Foreskin melanocyte (primary cell): ENCODE measurements at places on chromosomes 7 and 10.

DNA sequence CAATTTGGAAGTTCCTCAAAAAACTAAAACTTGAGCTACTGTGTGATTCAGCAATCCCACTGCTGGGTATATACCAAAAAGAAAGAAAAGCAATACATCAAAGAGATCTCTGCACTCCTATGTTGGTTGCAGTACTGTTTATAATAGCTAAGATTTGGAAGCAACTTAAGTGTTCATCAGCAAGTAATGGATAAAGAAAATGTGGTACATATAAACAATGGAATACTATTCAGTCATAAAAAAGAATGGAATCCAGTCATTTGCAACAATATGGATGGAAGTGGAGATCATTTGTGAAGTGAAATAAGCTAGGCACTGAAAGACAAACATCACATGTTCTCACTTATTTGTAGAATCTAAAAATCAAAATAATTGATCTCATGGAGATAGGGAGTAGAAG, 16.5 kb upstream of the IMMP2L start:
- DNase-seq, result no peak

- DNase-seq, result peak; percentile 75
Observed at GRCh38 chr10:86971232-86971991, 3.1 kb downstream of the ADIRF start.

GRCh38 chr7:157795643-157796042, 458.8 kb downstream of the DNAJB6 start:
- no peak for DNase-seq

DNA sequence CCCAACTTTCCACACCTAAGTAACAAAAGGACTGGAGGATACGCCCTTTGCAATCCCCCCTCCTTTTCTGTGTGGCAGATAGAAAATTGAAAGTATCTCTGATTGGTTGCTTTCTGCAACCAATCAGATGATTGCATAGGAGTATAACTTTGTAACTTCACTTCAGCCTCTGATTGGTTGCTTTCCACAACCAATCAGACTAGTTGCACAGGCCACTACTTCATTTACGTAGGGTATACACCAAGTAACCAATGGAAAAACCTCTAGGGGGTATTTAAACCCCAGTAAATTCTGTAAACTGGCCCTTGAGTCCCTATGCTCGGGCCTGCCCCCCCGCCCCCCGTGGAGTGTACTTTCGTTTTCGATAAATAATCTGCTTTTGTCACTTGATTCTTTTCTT, 1080.4 kb downstream of the CNTNAP2 start:
- DNase-seq, result no peak

DNA sequence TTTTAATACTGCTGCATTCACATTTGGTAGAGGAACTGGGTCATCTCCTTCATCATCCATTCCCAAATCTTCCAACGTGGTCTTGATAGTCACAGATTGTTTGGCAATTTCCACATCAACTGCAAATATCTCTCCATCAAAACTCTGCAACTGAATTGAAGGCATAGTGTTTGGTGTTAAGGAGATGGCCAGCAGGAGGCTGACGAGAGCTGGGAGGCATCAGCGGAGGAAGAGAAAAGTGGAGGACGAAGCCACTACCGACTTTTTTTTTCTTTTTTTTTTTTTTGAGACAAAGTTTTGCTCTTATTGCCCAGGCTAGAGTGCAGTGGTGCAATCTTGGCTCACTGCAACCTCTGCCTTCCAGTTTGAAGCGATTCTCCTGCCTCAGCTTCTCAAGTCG, 205.0 kb upstream of the KCTD7 start:
- no peak for DNase-seq

DNA sequence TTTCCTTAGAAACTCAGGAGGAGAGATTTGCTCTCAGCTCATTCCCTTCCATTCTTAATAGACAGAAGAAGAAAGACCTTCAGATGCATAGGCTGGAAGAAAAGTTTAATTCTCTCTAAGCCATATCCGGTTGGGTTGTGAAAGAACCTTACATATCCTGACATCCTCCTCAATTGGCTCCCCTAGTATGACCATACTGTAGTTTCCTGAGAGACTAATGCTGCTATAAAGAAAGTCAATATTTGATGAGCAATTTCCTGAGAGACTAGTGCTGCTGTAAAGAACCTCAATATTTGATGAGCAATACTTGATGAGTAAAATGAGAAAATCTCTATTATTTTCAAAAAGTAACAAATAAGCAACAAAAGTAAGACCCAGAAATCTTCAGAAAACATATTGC, 888.5 kb upstream of the SORCS1 start:
- no peak for DNase-seq

GRCh38 chr10:27439101-27439500, 65.0 kb upstream of the RAB18 start:
- peak; percentile 63 for DNase-seq

DNA sequence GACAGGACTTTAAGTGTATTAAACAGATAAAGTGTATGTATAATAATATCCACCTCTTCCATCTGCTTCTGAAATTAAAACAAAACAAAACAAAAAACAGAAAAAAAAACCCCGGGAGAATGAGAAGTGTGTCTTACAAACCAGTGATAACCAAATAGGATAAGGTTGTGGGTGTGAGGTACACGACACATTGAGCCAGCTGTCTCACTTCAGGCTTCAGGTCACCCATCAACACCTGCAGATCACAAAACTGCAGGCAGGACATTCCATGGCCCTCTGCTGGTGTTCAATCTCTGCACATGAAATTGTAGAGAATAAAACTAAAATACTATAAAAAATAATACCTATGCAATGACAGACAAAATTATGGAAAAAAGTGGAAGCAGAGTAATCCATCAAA, 339.9 kb downstream of the SFMBT2 start:
- no peak for DNase-seq

- no peak for DNase-seq
Observed at GRCh38 chr10:59589796-59590195, 119.9 kb downstream of the SLC16A9 start.

DNA sequence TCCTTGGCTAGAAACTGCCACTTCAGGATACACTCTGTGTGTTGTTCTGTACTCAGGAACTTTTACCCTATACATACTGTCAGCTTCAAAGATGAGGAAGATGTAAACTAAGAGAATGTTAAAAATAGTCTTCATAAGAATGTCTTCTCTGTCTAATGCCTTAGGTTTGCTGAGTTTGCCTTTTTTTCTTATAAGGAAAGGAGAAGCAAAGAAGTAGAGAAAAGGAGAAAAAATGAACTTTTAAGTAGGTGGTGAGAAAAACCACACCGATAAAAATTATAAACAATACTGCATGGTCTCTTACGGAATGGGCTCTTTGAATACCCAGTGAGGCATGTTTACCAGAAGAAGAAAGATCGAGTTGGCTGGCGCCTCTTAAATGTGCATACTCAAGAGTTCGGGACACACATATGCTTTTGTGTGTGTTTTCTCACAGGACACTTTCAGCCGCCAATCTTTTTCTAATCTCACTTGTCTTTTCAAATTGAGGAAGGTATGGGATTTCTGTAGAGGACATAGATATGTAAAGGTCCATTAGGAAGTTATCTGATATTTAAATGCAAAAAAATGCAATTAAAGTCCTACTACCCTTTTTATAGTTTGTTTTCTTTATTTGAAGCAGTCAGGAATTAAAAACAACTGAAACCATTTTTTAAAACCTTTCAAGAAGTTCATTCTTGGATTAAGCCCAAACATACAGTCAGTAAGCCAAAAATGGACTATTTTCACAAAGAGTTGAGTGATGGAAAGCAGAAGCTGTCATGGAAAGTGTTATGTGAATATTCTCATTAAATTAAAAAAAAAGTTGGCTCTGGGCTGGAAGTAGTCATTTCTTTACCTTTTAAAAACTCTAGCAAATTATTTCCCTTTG, 100.6 kb upstream of the MDFIC start:
- no peak for DNase-seq

DNA sequence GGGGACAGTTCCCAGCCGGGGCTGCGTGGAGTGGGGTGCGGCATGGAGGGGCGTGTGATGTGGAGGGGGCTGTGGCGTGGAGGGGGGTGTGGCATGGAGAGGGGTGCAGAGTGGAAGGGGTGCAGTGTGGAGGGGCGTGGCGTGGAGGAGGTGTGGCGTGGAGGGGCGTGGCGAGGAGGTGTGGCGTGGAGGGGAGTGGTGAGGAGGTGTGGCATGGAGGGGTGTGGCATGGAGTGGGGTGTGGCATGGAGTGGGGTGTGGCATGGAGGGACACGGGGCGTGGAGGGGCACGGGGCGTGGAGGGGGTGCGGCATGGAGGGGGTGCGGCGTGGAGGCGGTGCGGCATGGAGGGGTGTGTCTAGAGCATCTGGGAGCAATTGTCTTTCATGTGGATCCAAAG, 33.6 kb downstream of the NKX6-2 start:
- DNase-seq, result no peak

GRCh38 chr7:92304406-92304893, 58.7 kb downstream of the ANKIB1 start:
- DNase-seq, result no peak

- DNase-seq, result no peak
Observed at GRCh38 chr7:74627661-74628411, 29.7 kb upstream of the GTF2I start.

DNA sequence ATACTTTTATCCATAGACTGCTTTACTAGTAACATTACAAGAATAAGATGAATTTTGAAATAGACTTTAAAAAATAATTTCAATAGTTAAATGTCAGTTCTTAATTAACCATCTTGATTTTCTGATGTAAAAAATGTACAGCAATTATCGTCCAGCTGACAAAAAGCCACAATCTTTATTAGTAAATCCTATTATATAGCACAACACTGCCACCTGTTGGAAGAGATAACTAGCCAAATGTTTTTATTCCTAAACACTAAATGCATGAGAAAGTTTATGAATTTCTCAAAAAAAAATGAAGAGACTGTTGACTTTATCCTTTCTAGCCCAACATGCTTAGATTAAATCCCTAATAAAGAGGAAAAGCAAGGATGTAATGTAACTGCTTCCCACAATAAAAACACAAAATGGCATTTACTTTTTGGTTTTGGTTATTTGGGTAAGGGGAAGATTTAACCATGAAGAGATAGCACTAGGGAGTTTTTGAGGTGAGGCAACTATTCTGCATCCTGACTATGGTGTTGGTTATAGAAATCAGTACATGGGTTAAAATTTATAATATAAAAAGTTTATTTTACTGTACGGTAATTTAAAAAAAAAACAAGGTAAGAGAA, 8.0 kb downstream of the COA1 start:
- peak; percentile 42 for DNase-seq

DNA sequence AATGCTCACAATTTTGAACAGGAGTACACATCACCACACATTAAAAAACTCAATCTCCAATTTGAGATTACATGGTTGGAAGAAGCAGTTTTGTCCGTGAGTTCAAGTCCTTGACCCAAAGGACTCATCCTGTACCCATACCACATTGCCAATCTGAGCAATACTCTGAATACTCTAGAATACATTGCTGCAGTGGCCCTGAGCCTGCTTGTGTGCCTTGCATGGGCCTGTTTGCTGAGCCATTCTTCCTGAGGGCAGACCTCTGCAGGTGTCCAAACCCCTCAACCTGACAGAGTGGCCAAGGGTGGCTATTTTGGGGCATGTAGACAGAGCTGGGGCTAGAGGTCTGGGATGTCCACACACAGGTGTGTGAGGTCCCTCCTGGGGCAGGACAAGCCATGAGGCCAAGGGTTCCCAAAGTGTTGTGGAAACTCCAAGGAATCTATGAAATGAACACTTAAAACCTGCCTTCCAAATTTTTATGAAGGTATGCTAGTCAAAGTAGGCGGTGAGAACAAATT, 15.5 kb downstream of the AGMO start:
- no peak for DNase-seq

DNA sequence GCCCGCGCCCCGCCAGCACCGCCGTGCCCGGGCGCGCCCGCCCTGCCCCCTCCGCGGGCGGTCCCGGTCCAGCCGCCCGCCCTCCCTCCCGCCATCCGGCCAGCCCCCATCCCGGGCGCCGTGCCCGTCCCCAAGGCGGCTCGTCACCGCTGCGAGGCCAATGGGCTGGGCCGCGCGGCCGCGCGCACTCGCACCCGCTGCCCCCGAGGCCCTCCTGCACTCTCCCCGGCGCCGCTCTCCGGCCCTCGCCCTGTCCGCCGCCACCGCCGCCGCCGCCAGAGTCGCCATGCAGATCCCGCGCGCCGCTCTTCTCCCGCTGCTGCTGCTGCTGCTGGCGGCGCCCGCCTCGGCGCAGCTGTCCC, at the start of gene HTRA1:
HTRA1 (plus strand) TSS at position 187 of the 362 bp plus-strand sequence; CDS start at position 287, 100 bp downstream.
- no peak for DNase-seq

DNA sequence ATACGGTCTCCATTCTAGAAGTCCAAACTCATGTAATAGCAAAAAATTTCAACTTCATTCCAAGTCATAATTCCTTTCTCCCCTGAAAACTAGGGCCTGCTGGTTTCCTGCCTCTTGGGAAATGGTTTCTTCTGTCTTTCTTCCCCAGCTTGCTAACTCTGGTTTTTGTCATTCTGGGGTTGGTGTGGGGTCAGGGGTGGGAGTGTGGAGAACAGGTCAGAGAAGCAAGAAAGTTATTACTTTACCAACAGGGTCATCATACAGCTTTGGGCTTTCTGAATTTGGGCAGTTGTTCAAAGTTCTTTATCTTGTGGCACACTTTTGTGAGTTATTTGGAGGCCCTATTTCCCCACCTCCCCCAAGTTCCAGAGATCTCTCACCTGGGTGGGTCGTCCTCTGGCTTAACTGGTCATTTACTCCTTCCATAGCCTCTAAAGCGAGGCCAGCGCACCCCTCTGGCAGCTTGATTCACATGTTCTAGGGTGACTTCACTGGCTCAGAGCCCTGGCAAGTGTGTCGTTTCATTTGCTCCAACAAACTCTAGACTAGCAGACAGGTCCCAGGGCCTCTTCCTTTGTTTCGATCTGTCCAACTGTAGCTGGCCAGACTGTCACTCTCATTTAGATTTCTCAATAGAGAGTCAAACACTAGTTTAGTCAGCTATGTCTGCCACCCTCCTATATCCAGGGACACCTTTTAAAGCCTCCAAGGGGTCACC, 161.2 kb downstream of the JCAD start:
- no peak for DNase-seq

DNA sequence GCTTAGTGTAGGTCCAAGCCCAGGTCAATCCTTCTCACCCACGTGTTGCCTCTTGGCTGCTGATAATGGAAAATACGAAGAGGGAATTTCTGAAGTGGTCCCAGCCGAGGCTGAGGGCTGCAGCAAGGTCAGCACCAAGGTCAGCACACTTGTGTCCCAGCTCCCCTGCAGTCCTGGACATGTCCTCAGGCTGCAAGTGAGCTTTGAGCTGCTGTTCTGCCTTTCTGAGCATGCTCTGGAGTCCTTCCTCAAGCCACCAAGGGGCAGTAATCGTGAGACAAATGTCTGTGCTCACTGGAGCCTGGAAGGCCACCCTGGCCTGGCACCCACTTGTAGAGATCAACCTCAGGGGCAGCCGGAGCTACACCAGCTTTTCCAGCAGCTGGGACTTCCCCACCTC, 28.3 kb downstream of the DRGX start:
- no peak for DNase-seq
